ELR (cell line): ENCODE measurements at places on chromosomes 7 and 10.

DNA sequence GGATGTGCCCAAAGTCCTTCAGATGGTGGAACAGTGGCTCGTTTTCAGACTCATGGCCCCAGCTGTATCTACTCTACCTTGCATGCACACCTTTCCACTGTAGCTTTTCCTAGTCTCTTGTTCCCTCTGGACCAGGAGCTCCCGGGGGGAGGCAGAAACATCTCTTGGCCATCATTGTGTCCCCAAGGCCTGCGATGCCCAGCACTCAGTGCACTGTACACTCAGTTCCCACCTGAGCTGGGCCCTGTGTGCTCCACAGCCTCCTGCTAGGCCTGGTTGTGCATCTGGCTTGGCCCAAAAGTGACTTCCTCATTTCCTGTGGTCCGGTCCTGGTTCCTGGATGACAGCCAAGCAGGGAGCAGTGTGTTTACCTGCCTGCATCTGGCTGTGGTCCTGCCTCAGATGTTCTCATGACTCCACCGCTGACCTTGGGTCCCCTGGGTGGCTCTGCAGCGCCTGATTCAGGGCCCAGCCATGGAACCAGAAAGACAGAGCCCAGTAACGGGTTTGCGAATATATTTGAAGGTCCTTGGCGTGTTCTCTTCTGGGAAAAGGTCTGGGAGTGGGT is 9.9 kb upstream of the DOCK1 start:
- no peak for DNase-seq

- no peak for DNase-seq
Measured at GRCh38 chr7:138945821-138946220, 35.4 kb downstream of the KIAA1549 start.

DNA sequence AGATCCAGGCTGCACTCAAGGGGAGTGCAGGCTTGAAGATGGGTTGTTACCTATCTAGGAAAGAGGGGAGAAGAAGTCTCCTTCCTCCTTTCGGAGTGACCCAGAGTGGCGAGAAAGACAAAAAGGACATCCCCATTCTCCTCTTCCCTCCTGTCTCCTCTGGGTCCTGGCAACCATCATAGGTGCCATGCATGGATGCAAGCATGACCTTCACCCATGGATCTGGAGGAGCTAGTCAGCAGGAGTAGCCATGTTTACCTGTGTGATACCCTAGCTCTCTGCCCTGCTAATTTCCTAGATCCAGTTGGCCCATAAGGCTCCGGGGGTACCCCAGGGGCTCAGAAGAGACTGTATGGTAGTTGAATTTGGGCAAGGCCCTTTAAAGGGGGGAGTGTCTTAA is 17.2 kb upstream of the CROT start:
- DNase-seq, result peak; percentile 25

GRCh38 chr7:5689716-5690115 is 91.7 kb downstream of the RNF216 start:
- peak; percentile 55 for DNase-seq

GRCh38 chr7:149209518-149210269 is 14.3 kb downstream of the ZNF282 start:
- DNase-seq, result peak; percentile 86

GRCh38 chr10:113138937-113139585 is 189.0 kb downstream of the TCF7L2 start:
- no peak for DNase-seq

DNA sequence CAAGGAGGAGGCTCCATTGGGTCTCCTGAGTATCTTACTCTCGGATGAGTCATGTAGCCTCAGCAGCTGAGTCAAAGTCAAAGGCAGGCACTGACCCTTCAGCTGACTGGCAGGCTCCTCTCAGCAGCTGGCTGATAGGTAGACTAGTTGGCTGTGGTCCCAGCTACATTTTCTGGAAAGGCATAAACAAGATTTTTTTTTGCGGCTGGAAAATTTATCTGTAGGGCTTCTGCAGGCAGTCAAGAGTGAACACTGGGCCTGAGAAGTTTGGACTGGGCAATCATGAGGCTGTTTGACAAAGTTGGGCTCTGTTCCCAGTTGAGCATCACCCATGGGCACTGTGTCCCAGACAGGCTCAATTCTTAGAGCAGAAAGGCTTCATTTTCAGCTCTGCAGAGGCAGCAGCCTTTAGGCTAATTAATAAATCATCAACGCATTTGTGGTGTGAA is 796.2 kb downstream of the CCSER2 start:
- DNase-seq, result no peak

- DNase-seq, result peak; percentile 78
Measured at GRCh38 chr7:114409750-114410149, 4.9 kb upstream of the FOXP2 start.

DNA sequence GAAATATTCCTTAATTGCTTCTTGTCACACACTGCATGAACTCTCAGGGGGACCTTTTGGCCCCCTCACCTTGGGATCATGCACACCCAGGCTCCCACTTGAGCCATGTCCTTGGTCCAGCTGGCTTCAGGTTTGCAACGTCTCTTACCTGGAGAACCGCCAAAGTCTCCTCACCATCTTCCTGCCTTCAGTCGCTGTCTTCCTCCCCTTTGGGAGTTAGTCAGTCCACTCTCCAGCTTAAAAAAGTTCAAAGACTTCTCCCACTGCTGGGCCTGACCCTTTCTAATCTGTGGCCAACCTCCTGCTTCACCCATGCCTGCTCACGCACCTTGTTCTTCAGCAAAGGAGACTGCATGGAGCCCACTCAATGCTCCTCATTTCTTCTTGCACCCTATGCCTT is 82.6 kb upstream of the LRRC4 start:
- DNase-seq, result no peak

DNA sequence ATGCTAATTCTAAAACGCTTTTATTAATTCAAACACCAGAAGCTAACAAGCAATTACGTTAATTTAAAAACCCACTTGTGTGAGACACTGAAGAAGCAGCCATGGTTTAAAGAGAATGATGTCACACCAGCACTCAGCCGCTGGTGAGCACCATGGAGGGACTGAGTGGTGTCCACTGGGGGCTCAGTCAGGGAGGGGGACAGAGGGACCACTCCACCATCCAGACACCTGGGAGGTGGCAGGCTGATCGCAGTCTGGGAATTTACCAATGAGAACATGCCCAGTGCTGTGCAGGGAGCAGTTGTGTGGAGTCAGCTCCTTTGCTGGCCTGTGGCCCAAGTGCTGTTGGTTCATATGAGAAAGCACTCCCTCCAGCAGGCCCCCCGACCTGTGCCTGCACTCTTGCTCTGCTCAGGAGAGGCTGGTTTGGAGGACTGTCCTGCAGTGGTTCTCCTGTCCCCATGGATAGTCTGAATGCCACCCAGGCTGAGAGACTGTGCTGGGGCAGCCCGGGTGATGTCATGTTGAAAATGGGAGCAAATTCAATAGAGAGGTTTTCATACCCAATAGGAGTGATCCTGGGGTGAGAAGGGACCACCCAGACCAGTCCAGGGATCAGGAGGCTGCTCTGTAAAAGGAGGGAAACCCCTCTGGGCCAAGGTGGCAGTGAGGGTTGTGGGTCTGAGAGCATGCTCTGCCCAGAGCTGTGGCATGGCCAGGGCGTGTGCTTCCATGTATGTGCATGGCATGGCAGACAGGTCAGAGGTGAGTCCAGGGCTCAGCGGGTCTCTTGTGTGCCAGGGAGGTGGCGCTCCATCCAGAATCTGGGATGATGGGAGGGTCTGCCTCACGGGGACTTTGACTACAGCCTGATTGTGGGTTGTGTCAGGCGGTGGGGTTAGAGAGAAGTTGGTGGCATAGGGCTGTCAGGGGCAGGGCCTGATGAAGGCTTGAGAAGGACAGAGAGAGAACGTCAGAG is 12.7 kb downstream of the ADCY1 start:
- DNase-seq, result no peak

DNA sequence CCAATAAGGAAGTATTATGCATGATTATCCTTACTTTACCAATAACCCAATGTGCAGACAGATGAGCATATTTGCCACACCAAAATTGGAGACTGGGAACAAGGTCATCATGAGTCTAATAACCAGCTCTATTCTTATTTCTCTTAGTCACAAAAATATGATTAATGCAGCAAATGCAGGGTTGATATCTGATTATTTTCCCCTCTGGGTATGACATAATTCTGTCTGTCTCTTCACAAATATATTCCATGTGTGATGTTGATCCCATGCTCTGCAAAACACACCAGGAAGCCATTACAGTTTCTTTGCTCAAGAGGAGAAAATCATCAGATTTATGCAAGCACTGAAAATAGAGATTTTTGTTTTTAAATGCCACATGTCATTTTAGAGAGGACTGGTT is 196.5 kb upstream of the DGKB start:
- DNase-seq, result no peak
